ENCODE measurements at places on chromosomes 6 and 20.
A peak's percentile ranks its signal among the peaks of the same experiment; 100 is the strongest.

DNA sequence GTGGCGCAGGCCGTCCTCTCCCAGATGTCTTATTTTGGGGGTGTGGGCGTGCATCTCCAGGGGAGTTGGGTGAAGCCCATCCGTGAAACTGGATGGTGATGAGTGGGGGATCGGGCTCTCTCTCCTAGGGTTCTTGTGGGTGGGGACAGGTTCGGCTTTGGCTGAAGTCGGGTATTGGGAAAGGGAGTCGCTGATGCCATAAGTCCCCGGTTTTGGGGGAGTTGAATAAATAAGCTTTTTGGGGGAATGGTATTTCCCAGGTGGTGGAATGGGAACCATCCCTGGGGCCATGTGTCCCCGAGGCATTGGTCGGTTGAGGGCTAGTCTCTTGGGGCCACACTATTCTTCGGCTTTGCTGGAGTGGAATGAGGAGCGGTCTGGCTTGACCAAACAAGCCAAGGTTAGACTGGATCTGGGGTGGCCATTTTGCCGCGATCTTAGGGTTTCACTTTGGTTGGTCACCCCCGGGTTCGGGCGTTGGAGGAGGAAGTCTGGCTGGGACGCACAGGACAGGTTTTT is 481 bp downstream of the ZNF133 start:
- DNase-seq = peak; percentile 19

GRCh38 chr6:134169871-134170486 is 117.6 kb upstream of the SLC2A12 start:
- DNase-seq = peak; percentile 66

DNA sequence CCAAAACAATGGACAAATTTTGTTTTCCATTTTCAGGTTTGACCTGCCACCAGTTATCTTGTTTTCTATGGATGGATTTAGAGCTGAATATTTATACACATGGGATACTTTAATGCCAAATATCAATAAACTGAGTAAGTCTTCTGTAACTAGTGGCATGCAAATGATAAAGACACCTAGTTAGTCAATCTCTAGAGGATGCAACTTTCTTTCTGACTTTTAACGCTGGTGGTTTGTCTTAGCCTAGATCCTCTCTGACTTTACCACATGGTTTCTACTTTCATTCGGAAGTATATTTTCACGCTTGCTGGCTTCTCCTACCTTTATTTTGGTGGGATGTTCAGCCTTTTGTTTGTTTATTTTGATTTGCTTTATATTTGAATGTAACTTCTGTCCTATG is 21.2 kb downstream of the ENPP3 start:
- DNase-seq = no peak

- DNase-seq = peak; percentile 91
These were observed 111.5 kb downstream of the ARHGAP18 start for GRCh38 chr6:129598244-129599187.

GRCh38 chr6:125699591-125699990 is 49.8 kb upstream of the HEY2 start:
- no peak for DNase-seq

DNA sequence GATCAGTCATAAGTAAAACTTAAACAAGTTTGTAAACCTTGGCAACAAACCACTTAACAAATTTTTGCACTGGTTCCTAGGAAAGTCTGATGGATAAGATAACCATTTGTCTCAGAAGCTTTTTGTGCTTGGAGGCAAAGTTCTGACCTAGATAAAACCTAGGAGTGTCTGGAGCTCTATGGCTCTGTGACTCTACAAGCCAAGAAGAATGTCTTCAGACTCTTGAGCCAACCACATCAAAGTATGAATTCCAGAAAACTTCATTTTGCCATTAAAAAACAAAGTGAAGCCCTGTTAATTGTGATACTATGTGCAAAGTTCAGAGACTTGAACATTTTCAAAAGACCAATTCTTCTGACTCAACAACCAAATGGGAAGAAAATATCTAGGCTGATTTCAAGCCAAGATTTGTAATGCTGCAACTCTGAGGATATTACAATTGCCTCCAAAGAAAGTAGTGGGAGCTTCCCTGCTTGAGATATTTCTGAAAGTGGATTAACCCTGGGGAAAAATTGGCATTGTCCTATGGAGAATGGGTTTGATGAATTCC is 158.1 kb upstream of the FOXQ1 start:
- no peak for DNase-seq

DNA sequence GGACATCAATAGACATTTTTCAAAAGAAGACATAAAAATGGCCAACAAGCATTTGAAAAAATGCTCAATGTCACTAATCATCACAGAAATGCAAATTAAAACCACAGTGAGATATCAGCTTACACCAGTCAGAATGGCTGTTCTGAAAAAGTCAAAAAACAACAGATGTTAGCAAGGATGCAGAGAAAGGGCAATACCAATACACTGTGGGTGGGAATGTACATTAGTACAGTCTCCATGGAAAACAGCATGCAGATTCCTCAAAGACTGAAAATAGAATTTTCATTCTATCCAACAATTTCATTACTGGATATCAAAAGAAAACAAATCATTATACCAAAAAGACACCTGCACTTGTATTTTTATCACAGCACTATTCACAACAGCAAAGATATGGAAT is 85.3 kb downstream of the DCDC2 start:
- no peak for DNase-seq

- DNase-seq = peak; percentile 11
These were observed 22.9 kb upstream of the ESR1 start for GRCh38 chr6:151784441-151785214.

DNA sequence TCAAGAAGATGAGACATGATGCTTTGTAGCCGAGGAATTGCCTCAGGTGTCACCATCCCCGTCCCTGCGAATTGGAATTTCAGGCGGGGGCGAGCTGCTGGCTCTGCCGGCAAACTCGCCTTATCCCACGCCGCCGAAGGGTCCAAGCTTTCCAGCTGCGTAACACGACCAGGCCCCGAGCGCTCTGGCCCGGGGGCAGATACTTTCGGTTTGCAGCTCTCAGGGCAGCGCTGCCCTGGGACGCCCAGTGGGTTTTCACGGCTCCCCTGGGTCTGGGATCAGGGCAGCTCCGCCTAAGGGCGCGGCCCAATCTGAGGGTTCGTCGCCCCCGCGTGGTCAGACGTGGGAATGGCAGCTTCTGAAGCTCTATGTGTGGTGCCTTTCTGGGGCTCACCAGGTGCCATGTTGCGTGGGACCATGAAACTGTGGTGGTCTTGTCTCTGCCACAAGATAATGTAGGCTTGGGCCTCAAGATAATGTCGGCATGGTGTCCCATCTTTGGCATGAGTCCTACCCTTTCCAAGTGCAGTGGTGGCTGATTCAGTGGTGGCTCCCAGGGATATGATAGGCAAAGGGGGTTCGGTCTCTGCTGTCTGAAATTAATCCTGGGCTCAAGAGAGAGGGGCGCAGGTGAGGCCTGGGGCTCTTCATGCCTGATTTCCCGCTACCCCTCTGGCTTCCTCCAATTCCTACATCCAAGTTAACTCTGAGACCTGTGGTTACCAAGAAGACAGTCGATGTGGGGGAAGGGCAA is 21.0 kb downstream of the PIGT start:
- peak; percentile 85 for DNase-seq

GRCh38 chr6:33850869-33851541 is 47.2 kb upstream of the MLN start:
- no peak for DNase-seq

DNA sequence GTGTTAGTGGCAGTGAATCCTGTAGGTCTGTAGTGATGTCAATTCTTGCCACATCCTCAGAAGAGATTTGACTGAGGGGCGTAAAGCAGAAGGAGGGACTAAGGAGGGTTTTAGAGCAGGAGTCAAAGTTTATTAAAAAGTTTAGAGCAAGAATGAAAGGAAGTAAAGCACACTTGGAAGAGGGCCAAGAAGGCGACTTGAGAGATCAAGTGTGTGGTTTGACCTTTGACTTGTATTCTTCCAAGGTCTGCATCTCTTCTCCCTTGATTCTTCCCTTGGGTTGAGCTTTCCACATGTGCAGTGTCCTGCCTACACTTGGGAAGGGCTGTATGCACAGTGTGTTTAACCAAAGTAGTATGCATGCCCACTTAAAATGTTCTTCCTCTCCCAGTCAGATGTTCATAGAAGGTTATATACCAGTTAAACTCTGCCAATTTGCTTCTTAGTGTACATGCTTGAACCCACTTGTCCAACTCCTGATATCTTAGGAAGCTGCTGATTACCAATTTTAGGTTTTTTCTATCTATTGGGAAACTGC is 627.6 kb downstream of the MMUT start:
- peak; percentile 66 for DNase-seq

DNA sequence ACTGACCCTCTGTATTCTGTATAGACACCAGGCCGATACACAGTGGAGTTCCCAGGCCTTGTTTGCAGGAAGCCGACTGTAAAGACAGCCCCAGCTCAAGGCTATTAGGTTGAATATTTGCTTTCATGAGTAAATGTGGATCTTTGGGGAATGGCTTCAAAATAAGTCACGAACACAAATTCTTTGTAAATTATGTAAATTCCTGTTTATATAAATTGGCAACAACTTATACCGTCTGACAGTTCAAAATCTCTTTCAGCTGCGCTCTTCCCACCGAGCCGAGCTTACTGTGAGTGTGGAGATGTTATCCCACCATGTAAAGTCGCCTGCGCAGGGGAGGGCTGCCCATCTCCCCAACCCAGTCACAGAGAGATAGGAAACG is 24.7 kb downstream of the EDN3 start:
- DNase-seq = no peak

- no peak for DNase-seq
These were observed 7.2 kb upstream of the FAXC start for GRCh38 chr6:99356641-99357040.

DNA sequence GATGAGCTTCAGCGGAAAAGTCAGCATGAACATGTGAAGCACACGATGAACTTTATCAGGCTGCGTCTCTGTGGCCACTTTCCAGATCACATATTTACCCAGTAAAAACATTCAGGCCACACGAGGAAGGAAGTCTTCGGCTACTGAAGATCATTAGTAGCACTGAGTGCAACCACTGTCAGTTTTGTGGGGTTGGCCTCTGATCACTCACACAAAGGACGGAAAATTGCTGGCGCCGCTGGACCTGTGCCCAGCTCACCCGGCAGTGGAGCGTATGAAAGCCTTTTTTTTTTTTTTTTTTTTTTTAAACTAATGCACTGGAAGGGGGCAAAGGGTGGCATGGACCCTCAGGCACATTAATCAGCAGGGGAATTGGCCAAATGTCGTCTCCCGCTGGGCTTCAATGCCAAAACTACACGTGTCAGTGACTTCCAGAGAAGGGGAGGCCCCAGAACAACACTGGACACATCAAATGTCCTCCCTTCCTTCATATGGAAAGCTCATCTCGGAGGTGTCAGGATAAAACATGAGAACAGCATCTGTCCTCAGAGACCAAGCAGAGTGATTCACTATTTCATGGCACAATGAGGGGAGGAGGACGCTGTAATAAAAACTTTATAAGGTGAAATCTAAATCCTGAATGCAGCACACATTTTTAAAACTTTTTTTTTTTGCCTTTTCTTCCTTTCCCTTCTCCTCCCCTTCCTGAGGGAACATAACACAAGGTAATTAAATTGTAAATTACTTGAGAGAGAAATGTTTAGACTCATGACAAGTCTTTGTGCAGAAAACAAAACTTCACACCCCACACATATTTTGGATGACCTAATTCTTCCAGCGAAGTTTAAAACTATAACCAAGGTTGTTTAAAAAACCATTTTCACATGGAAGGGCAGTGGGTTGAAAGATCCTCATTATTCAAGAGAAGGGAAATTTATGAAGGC is 223.4 kb downstream of the FOXC1 start:
- peak; percentile 55 for DNase-seq

DNA sequence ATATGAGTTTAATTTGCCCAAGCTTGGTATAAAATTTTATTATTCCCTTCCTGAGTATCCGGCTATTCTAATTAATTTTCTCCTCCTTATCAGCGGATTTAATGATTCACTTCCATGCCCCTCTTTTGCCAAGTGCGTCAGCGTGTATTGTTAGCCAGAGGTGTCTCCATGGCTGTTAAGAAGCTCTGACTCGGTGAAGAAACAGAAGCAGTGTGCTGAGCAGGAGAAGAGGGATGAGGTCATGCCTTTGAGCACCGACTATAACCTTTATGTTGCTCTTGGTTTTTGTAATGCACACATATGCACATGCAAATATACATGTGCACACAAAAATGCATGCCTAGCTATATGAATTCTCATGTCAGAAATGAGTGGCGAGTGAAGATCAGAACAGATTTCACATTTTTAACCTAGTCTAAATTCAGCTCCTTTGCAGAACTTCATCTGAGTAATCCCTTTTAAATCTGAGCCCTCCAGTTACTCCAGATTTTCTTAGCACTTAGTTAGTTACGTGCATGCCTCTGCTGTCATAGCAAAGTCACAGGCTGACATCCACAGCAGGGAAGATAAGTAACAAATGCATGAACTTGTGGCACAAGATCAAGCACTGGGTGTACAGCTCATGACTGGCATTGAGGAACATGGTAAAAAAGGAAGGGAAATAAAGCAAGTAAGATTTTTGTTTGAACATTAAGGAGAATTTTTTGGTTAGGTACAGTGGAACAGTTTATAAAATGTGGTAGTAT is 24.3 kb downstream of the HTR1E start:
- DNase-seq = no peak

GRCh38 chr6:127249621-127250020 is 17.0 kb upstream of the RNF146 start:
- no peak for DNase-seq

DNA sequence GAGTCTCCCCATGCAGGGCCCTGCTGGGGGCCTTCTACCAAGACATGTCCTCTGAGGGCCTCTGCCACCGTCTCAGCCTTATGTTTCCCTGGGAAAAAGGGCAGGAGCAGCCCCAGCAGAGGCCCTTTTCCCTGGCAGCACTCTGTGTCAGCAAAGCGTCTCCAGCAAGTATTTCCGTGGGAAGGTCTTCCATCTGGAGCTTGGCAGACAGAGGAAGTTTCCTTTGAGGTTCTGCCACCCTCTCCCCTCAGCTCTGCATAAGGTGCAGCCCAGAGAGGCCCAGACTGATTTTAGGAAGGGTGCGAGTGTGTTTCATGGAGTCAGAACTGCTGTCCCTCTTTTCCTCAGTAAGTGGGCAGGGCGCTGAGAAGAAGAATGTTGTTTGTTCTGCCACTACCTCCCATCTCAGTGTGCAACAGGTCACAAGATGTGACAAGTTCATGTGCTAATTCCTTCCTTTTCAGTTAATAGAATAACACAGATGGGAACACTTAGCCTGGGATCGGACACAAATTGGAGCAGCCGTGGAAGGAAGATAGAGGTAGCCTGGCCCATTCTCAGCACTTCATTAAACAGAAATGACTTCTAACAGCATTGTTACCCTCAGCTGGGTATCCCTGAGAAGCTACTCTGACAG is 784.4 kb downstream of the MAFB start:
- DNase-seq = no peak

DNA sequence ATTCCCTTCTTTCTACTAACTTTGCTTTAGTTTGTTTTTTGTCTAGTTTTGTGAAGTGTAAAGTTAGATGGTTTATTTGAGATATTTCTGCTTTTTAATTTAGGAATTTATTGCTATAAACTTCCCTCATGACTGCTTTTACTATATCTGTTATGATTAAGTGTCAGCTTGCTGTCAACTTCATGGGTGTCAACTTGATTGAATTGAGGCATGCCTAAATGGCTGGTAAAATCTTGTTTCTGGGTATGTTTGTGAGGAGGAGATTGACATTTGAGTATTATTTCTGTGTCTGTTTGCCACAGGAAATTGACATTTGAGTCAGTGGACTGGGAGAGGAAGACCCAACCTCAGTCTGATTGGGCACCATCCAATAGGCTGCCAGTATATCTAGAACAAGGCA is 1147.0 kb upstream of the EYS start:
- DNase-seq = no peak
